Hematopoietic multipotent progenitor cell (in vitro differentiated cells): ENCODE measurements at places on chromosomes 13 and 19. TPM values are rescaled to one million over a fixed set of nuclear protein-coding genes. Genes with fewer than 3 reads are reported as not detected.

GRCh38 chr13:44840131-44840530, 149.1 kb downstream of the NUFIP1 start:
- DNase-seq, result no peak

DNA sequence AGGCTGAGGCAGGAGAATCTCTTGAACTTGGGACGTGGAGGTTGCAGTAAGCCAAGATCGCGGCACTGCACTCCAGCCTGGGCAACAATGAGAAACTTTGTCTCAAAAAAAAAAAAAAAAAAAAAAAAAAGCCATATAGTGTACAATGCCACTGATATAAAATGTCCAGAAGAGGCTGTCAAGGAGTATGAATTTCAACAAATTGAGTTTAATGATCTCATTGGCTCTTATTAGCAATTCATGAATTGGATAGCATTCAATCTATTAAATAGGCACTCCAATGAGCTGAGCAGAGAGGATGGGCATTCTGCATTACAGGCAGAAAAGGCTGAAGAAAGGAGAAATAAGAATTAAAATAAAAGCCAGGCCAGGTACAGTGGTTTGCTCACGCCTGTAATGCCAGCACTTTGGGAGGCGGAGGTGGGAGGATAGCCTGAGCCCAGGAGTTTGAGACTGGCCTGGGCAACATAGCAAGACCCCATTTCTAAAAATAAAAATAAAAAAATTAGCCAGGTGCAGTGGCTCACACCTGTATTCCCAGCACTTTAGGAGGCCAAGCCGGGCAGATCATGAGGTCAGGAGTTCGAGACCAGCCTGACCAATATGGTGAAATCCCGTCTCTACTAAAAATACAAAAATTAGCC, 757 bp upstream of the LMNB2 start:
- DNase-seq, result no peak

GRCh38 chr19:58385313-58385890, 1.7 kb upstream of the RPS5 start:
- no peak for DNase-seq

GRCh38 chr13:100344544-100344943, 244.0 kb downstream of the GGACT start:
- no peak for DNase-seq

DNA sequence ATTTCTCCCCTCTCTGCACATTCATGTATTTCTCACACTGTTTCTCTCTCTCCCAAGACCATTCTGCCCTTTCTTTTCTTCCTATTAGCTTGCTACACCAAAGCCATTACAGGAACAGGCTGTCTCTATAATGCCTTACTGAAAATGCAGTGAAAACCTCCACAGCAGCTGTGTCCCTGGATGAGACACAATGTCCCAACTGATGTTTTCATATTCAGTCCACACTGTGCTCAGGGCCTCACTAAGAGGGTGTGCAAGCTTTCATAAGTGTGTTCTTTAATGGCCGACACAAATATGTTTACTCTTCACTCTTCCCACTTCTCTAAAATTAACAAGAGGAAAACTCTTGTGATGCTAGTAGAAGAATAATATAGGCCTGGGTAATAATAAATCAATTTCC, 163.4 kb downstream of the KCTD12 start:
- no peak for DNase-seq

KRTDAP gene
- total RNA-seq, result not detected

C19orf67 gene
- total RNA-seq, result not detected
